K562 (cell line): ENCODE measurements at places on chromosomes 11 and 22.

- DNase-seq = peak; percentile 36
Measured at GRCh38 chr11:103035791-103036434, 56.0 kb downstream of the DCUN1D5 start.

- peak; percentile 36 for DNase-seq
Measured at GRCh38 chr11:2779981-2780849, 80.4 kb upstream of the KCNQ1OT1 start.

DNA sequence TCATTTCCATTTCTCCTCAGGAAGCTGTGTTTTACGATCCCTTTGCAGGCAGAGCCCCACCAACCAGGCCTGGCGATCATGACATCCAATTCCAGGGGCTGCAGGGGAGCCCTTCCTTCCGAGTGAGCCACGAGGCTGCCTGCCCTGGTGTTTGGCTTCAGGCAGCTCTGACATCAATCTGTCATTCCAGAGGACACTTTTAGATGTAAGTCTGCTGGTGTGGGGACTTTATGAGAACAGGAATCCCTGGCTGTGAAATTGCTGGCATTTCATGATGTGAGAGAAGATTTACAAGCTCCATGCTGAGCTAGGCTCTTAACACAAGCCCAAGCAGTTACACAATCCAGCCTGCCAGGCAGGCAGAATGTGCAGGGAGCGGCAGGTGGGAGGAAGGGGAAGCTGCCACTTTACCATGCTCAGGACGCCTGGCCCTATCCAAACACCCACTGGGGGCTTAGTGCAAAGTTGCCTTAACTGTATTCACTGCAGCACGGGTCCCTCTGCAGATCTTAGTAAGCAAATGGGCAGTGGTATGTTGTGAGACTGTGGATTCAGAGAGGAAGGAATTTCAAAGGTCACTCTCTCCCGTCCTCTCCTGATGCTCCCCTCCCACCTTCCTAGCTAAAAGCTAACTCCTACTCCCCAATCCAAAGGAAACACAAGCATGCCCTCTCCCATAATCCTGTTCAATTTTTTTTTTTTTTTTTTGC lies 43.4 kb upstream of the MICAL2 start:
- DNase-seq = no peak

- no peak for DNase-seq
Measured at GRCh38 chr11:6327806-6328205, 7.5 kb upstream of the CAVIN3 start.

DNA sequence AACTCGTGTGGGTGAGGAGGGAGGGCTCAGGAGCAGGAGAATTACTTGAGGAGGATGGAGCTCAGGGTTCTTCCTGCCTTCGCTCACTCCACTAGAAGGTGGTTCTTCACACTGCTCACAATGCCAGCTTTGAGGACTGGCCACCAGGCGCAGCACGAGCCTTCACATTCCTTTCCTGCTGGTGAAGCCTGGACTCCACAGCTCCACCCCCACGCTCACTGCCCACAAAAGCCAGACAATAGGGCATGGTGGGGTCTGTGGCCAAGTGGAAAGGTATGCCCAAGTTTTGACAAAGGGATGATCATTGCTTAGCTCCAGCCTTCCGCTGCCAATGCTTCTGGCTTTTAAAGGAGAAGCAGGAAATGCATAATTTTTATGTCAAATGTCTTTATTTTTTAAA lies 58.0 kb upstream of the FADD start:
- no peak for DNase-seq

- DNase-seq = peak; percentile 10
Measured at GRCh38 chr11:132186699-132187098, 816.3 kb downstream of the NTM start.

DNA sequence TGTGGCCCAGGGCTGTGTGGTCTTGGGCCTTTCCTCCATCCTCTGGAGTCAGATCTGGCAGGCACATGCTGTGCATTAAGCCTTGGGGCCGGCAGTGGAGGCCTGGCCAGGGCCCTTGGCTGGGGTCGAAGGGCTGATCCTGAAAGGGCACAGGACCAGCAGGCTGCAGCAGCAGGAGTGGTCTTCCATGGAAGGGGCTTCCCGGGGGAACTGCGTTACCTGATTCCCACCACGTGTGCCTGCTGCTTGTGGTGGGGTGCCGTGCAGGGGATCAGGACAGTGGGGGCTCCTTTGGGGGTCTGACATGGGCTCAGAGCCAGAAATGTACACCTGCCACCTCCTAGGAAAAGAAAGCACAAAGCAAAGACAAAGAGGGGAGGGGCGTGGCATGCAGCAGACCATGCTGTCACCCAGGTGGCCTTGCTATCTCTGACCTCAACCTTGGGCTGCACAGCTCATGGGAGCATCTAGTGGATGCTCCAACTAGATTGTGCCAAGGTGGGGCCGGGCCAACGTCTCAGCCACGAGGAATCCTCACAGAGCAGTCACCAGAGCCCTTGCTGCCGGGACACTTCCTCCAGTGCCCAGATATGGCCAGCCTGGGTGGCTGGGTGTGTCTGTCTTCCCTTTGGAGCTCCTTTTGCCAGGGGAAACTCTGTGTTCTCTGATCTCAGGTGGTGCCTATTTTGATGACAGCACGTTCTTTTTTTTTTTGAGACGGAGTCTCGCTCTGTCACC lies 17.9 kb upstream of the YPEL1 start:
- peak; percentile 99 for DNase-seq

- no peak for DNase-seq
Measured at GRCh38 chr11:115556984-115557383, 52.8 kb upstream of the CADM1 start.

GRCh38 chr11:131916638-131917037 lies 546.2 kb downstream of the NTM start:
- DNase-seq = no peak

DNA sequence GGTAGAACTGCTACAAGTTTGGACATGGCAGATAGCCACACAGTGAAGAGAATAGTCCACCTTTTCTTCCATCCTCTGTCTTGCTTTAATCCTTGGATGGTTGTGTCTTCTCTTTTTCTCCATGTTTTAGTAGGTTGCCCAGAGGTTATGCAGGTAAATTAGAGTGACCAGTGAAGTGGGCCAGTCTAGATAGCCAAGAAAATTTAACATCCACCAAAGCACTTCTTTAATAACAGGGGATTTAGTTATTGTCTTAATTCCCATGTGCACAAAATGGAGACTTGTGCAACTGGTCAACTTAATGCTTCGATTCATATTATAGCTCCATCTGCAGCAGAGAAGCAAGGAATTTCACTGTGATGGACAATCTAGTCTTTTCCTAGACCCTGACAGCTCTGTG lies 58.8 kb upstream of the RCN1 start:
- DNase-seq = no peak

- peak; percentile 2 for DNase-seq
Measured at GRCh38 chr11:120842195-120842594, 181.7 kb upstream of the TBCEL start.

DNA sequence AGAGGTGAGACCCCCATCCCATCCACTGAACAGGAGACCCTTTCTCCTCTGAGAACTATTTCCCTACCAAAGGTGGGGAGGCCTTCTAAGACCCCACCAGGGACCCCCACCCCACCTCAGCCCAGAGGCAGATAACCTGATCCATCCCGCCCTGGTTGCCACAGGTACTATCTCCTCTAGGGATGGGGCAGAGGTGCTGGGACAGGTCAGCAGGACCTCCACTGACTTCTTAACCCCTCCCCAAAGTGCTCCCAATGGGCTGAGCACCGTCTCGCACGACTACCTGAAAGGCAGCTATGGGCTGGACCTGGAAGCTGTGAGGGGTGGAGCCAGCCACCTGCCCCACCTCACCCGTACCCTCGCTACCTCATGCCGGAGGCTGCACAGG lies 4.3 kb downstream of the INPPL1 start:
- peak; percentile 3 for DNase-seq

- no peak for DNase-seq
Measured at GRCh38 chr11:107392611-107393010, 65.0 kb downstream of the CWF19L2 start.

DNA sequence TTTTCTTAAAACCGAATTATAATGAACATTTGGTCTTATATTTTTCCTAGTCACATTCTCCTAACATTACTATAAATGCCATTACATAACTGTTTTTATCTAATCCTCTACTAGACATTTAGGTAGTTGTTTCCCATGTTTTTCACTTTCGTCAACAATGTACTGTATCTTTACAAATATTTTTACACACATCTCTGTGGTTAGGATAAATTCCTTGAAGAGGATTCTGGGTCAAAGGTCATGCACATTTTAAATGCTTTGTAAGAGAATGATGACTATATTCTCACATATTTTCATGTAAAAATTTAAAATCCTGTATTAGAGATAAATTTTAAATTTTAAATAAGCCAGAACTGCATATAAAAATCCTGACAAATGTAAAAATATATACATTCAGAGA lies 61.3 kb upstream of the CLNS1A start:
- no peak for DNase-seq

GRCh38 chr11:64186492-64187165 lies 658 bp downstream of the STIP1 start:
- no peak for DNase-seq

DNA sequence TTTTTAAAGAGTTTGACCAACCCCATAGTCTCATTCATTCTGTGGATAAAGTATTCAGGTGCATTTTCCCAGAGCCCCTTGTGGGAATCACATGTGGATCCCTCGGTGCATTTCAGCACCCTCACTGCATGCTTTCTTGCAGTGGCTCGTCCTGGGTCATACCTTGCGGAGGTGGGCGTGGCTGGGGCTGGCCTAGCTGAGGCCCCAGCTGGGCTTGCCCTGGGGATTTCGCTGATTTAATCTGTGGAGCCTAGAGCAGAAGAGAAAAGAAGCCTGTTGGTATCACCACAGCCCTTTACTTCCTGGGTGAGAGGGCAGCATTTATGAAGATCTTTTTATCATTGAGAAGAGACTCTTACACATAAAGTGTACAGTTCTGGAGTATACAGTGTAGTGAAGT lies 53.1 kb downstream of the FBXO7 start:
- DNase-seq = peak; percentile 18

DNA sequence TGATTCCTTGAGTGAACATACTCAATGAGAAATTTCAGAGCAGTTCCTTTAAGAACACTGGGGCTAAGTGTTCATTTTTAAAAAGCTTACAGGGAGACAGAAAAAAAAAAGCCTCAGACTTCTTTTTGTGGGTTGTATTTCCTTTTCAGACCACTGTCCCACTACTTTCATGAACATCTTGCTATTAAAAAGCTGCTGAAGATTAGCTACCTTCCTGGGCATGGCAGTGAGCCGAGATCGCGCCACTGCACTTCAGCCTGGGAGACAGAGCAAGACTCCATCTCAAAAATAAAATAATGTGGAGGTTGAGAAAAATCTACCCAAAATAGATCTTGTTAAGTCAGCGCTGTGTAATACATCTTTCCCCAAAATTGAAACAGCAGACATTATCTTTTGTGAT lies 10.8 kb downstream of the TRAF6 start:
- DNase-seq = no peak

DNA sequence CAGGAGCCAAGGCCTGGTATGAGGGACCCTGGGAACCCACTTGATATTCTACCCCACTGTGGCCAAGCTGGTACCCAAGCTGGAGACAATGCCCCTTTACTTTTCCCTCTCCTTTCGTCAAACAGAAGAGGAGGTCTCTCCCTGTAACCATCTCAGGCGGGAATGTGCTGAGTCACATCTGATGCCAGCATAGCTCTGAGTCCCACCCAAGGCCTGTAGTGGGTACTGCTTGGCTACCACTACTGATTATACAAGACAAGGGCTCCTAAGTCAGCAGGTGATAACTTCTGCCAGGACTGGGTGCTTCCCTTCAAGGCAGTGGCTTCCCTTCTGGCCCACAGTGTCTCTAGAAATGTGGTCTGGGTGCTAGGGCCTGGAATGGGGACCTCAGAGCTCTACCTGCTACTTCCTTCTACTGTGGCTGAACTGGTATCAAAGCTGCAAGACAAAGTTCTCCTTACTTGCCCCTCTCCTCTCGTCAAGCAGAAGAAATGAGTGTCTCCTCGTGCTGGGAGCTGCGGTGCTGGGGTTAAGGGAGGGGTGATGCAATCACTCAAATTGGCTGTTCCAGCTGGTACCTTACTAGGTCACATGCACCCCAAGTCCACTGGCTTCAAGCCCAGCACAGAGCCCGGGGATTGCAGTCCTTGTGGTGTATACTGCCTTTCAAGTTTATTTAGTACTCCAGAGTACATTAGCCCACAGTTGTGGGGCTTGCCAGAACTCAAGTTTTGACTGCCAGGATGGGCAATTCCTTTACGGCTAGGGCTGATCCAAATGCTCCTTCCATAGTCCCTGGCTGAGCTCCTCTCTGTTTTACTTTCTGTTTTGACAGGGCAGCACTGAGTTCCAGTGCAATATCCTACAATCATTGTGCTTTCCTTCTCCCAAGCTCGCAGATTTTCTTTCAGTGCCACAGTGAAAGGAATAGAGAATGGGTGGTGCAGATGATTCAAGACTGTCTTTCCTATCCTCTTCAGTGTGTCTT lies 419.7 kb upstream of the CNTN5 start:
- no peak for DNase-seq

DNA sequence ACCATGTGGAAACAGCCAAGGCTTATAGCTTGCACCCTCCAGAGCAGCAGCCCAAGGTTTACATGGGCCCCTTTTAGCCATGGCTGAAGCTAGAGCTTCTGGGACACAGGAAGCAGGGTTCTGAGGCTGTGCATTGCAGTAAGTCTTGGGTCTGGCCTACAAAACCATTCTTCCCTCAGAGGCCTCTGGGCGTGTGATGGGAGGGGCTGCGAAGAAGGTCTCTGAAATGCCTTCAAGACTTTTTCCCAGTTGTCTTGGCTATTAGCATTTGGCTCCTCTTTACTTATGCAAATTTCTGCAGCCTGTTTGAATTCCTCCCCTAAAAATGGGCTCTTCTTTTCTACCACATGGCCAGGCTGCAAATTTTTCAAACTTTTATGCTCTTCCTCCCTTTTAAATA lies 109.5 kb downstream of the BBOX1 start:
- no peak for DNase-seq

GRCh38 chr11:77753230-77753629 lies 67.3 kb downstream of the RSF1 start:
- DNase-seq = no peak

DNA sequence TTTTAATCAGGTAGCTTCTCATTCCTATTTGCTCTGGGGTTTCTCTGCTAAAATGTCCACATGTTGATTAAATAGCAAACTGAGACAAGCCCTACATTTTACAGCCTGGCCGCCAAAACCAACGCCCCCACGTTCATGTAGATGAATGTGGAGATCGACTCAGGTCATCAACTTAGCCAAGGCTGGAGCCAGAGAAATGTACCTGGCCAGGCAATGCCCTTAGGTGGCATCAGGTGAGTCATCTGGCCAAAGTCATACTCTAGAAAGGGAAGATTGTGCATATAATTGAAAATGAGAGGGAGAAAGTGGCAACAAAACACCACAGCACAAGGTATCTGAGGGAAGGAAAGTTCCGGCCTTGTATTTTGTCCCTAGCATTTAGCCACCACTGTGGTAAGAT lies 37.1 kb upstream of the CCDC89 start:
- DNase-seq = no peak

DNA sequence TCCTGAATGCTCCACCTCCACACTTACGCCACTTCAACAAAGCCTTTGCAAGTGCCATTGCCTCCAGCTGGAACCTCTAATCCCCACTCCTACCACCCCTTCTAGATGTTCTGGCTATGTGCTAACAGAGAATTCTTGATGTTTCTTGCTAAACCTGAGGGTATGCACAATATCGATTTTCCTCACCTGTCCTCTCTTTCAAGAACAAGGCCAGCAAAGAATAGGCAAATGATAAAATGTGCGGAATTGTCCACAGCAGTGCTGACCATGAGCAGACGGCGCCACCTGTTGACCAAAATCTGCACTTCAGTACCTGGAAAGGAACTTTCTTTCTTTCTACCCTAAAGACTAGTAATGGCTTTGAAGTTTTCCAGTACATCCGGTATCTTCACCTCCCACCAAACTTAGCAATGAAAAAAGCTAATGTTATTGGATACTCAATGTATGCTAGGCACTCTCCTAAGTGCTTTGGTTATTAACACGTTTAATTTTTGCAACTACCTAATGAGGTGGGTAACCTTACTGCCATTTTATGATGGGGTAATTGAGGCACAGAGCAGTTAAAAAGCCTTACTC lies 3.4 kb downstream of the TIMM10 start:
- DNase-seq = peak; percentile 83
